ENCODE measurements at places on chromosomes 5 and 9.

GRCh38 chr9:26437056-26437711, 455.4 kb downstream of the CAAP1 start:
- no peak for DNase-seq

DNA sequence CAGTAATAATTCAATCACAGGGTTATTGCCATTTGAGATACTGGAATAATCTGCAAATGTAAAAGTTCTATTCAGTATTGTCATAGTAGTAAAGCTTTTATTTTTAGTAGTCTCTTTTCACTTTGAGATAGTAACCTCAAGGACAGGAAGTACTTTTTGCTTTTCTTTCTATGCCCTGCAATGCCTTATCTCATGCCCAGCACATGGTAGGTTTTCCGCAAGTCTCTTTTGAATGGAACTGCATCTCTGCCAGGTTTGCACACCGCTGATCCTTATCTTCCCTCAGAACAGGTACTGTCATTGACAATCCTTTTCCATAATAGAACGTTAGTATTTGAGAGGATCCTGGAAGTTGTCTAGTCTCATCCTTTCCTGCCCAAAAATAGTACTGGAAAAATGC, 91.8 kb upstream of the IFNK start:
- DNase-seq, result no peak

DNA sequence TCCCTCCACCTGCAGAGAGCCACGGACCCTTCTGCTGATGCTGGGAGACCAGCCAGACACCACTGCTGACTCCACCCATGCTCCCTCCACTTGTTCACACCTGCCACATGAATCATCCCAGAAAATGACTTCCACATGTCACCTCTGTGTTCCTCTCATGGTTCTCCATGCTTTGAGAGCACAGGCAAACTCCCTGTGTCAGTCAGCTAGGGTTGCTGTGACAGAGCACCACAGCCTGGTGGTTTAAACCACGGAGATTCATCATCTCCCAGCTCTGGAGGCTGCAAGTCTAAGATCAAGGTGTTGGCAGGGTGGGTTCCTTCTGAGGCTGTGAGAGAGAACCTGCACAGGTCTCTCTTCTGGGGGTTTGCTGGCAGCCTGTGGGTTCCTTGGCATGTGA, 381.4 kb downstream of the GADD45G start:
- no peak for DNase-seq

DNA sequence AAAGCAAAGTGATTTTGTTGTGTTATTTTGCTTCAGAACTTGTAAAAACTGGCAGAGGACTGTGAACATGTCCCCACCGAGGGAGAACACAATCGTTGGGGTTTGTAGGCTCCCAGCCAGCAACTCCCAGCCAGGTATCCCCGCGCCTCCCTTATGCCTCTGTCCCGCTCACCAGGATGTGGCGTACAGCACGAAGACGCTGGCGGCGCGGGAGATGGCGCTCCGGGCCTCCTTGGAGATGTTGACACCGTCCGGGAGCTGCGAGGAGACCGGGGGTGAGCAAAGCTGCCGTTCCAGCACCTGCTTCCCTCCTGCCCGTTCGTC, 630 bp downstream of the POLE3 start:
- DNase-seq, result no peak

- DNase-seq, result no peak
These were observed 82.3 kb upstream of the FREM1 start for GRCh38 chr9:14992516-14992915.

DNA sequence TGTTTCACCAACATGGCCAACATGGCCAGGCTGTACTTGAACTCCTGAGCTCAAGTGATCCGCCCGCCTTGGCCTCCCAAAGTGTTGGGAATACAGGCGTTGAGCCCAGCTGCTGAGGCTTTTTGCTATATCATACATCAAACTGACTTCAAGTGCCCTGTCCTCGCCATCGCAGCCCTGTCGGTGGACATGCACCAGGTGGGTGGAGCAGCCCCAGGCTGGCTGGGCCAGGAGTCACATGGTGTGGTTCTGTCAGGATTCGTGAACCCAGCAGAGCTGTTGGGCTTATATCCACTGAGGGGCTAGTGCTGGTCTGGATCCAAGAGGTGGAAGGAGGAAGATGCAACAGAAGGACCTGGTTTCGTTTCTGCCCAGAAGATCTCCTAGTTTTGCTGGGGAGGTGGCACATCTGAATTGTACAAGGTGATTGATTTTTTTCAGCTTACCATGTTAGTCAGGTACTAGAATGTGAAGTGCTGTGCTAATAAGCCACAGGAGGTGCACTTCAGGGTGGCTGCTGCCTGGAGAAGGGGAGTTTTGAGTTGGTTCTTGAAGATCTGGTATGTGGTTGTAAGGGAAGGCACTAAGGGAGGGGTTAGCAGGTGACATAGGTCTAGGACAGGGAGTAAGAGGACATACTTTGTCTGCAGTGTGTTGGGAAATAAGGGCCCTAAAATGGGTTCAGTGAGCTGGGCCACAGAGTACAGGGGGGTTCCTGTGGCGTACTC, 16.1 kb downstream of the PCBD2 start:
- DNase-seq, result no peak
